ENCODE measurements at places on chromosomes 7 and 10.

DNA sequence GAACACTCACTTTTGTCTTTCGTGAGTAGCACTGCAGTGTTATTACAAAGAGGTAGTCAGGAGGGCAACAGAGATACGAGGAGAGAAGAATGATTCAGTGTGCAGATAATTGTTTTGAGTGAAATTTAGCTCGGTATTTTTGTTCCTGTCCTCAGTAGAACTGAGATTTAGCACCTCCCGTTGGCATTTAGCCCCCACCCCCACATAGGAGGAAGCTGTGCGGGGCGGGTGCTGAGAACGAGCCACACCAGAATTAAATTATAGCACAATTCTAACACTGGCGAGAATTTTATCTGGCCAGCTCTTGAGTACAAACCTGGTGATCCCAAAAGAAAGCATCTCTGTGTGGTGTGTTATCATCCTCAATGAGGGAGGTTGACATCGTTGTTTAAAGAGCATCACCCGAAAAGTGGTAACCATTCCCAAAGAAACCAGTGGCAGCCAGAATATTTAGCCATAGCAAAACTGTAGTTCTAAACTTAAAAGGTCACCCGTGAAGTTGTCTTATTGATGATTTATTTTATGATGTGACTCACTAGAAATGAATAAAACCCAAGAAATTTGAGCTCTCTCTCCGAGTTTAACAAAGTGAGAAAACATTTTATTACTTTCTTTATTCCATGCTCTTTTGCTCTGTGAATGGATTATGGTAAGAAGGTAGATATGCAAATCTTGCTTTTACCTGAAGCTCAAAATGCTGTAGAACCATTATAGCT is 612.2 kb downstream of the SUGCT start:
- DNase-seq: no peak

- DNase-seq: no peak
Observed at GRCh38 chr7:93958216-93958615, 36.7 kb downstream of the GNG11 start.

DNA sequence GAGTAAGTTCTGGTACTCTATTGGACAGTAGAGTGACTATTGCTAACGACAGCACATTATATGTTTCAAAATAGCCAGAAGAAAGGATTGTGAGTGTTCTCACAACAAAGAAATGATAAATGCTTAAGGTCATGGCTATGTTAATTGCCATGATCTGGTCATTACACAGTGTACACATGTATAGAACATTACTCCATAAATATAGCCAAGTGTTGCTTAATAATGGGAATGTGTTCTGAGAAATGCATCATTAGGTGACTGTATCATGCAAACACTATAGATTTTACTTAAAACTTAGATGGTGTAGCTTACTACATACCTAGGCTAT is 19.6 kb downstream of the EPC1 start:
- DNase-seq: no peak

- DNase-seq: peak; percentile 30
Observed at GRCh38 chr7:45921699-45922519, 837 bp upstream of the IGFBP3 start.

- no peak for DNase-seq
Observed at GRCh38 chr10:104318810-104319741, 19.2 kb downstream of the ITPRIP start.

- no peak for DNase-seq
Observed at GRCh38 chr7:12706900-12707536, 19.6 kb downstream of the ARL4A start.

DNA sequence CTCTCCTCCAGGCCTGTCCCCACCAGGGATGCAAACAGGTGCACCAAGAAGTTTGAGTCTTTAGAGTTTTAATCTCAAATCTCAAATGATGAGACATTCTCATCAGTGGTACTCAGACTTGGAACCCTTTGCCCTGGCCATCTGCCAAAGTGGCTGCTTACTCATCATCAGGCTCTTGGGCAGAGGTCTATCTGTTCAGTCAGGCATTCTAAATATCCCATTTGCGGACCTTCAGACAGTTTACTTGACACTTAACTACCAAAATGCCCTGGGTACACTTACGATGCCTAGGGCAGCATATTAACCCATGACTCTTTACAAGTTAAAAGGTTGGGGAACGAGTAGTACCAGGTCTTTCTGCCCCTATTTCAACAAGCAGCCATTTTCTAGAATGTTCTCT is 61.2 kb upstream of the YAE1 start:
- DNase-seq: no peak

DNA sequence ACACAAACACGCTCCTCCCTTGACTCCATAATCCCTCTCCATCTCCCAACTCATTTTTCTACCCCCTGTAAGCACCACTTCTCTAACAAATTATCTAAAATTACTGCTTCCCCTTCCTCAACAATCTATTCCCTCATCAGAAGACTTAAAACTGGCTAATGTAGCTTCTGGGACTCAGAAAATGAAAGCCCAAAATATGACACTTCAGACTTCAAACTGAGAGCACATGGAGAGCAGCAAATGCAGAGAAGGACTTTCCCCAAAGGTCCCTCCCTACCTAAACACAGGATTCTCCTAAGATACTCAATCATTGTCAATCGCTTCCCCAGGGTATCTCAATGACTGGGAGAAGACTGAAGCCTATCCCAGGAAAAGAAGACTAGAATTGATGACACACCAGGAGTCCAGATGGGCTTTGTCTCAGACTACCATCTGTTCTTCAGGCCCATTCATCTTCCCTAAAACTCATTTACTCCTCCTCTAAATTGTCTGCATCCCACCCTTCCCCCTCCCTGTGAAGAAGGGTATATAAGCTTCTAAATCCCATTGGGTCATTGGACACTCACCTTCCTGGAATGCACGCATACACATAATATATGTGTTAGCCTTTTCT is 39.2 kb downstream of the ST8SIA6 start:
- no peak for DNase-seq

GRCh38 chr10:38156416-38157269 is 62.5 kb downstream of the ZNF37A start:
- DNase-seq: no peak

- peak; percentile 62 for DNase-seq
Observed at GRCh38 chr10:93376372-93377293, 105.5 kb downstream of the MYOF start.

- DNase-seq: no peak
Observed at GRCh38 chr10:71911296-71911953, 52.8 kb upstream of the CHST3 start.

- no peak for DNase-seq
Observed at GRCh38 chr7:136018104-136018503, 40.9 kb upstream of the MTPN start.

DNA sequence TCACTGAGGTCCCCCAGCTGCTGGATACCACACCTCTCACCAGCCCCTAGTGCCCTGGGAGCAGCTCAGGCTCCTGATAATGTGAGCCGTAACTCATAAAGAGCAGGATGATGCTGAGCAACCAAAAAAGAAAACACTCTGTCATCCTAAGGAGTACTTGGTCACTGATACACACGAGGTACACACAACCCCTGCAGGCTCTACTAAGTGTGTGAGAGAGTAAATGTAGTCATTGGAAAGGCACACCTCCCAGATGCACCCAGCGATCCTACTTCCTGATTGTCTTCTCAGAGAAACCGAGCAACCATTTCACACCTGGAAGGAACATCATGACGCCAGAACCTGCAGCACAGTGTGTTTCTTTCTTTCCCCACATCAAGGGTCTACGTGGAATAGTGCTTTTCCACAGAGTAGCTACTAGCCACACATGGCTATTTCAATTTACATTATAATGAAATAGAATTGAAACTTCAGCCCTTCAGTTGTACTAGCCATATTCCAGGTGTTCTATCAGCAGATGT is 34.2 kb downstream of the FIGNL1 start:
- no peak for DNase-seq

GRCh38 chr7:44564606-44565005 is 9.1 kb downstream of the DDX56 start:
- no peak for DNase-seq

DNA sequence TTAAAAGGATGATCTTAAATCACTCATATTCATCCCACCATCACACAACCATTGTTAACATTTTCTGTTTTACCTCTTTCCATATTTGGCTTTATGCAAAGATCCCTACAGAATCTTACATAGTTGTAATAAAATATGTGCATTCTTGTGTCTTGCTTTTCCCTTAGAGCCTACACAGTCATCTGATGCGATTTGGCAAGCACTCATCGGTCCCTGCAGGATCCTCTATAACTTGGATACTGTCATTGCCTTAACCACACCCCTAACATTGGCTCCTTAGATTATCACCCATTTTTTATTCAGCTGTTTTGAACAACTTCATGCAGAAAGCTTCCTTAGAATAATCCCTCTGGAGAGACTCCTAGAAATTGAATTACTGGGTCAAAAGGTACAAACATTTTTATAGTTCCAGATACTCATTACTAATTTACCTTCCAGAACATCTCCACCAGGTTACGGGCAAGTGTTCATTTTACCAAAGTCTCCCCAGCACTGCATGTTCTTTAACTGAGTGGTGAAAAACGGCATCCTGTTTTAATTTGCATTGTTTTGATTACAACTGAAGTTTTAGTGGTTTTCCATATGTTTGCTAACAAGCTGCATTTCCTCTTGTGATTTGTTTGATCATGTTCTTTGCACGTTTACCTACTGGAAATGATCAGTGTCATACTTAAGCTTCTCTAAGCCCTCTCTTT is 268.3 kb downstream of the GRID1 start:
- DNase-seq: no peak

- DNase-seq: no peak
Observed at GRCh38 chr7:42730586-42730985, 181.3 kb downstream of the C7orf25 start.

- no peak for DNase-seq
Observed at GRCh38 chr7:28389504-28390395, 22.6 kb upstream of the CREB5 start.
